ENCODE measurements at places on chromosomes 16 and 17. TPM values are rescaled to one million over a fixed set of nuclear protein-coding genes. Genes with fewer than 3 reads are reported as not detected.

GRCh38 chr17:511001-511698, 158.5 kb upstream of the RPH3AL start:
- no peak for DNase-seq

DNA sequence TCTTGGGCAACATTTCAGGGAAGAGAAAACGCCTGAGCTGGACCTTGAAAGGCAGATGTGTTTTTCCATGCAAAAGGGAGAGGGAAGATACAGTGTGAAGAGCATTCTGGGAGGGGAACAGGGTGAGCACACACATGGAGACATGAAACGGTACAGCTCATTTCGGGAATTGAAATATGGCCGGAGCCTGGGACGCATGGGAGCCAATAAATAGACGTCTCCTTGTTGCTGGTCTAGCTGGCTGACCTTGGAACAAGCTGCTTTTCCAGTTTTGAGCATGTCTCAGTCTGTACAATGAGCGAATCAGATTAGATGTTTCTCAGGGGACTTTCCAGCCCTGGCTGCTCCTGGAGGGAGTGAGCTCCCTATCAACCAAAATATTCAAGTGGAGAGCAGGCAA, 63.6 kb downstream of the ASIC2 start:
- no peak for DNase-seq

DNA sequence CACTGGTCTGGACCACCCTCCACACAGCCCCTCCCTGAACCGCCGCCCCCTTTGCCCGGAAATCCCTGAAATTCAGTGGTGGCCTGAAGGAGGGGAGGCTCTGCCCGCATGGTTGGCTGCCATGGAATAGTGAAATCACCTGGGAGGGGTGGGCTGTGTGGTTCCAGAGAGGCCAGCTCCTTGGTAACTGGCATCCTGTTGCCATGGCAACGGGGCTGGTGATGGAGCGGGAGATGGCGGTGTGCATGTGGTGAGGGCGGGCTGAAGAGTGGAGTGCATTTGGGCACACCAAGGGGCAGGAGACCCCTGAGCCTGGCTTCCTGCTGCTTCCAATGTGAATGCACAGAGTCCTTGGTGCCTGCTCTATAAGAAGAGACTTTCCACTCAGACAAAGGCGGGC, 2.4 kb downstream of the EFNB3 start:
- no peak for DNase-seq

- no peak for DNase-seq
These were observed 4.4 kb downstream of the MSLN start for GRCh38 chr16:764848-765487.

GRCh38 chr17:63311416-63311937, 134.6 kb downstream of the CYB561 start:
- DNase-seq = no peak

GRCh38 chr17:36616061-36617029, 15.0 kb downstream of the MRM1 start:
- DNase-seq = no peak

DNA sequence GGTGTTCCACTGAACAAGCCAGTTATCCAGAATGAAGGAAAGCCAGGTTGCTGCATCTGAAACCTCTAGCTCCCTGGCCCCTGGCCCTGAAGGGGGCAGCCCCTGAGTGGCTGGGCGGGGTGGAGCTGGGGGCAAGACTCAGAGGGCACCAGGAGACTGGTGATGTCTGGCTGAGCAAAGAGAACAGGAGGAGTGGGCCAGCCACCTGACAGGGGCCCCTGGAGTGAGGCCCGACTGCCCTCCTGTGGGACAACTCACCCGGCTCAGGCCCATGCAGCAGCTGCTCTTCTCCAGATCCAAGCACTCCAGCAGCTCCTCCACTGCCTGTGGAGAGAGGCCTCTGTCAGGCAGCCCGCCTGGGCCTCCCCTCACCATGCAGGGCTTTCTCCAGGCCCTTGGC, 60.4 kb downstream of the PIPOX start:
- DNase-seq = no peak

ZPBP2 gene
- total RNA-seq = not detected

CACNG1 gene
- total RNA-seq = not detected

TP53TG3B gene
- not detected for total RNA-seq

ZCCHC14 gene
- 14.7 TPM for total RNA-seq

Measured in activated T-cell treated with anti-CD3 and anti-CD28 coated beads, Interleukin-2, amount 50 U/mL, for 4 hours (primary cell).